ENCODE measurements at places on chromosomes 12 and 14. TPM values are rescaled to one million over a fixed set of nuclear protein-coding genes. Genes with fewer than 3 reads are reported as not detected.
A peak's percentile ranks its signal among the peaks of the same experiment; 100 is the strongest.

DNA sequence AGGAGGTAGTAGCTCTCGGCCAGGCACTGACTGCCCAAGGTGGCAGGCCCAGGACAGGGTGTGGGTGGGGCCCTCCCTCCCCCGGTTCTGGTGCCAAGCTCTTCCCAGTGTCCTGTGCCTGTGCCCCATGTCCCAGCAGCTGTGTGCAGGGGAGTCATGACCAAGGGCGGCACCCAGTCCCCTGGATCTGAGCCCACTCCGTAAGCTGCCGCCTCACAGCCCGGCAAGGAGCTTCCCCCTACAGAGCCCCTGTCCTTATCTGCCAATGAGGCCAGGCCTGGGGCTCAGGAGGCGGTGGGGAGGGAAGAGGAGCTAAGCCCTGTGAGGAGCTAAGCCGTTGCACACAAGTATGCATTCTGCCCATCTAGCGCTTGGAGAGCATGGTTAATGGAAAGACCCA lies 5.6 kb upstream of the C14orf180 start:
- H3K4me3 ChIP-seq: no peak overlapping the region
- no peaks in the 10 kb centered on the region for H3K4me1 ChIP-seq
- H3K27ac ChIP-seq: no peak overlapping the region
- H3K27me3 ChIP-seq: no peaks in the 10 kb centered on the region
- H3K36me3 ChIP-seq: no peaks in the 10 kb centered on the region
- no peak for DNase-seq

- H3K27me3 ChIP-seq: no peaks in the 10 kb centered on the region
- H3K27ac ChIP-seq: no peak overlapping the region
- no peaks in the 10 kb centered on the region for H3K36me3 ChIP-seq
- no peaks in the 10 kb centered on the region for H3K4me1 ChIP-seq
- H3K4me3 ChIP-seq: no peak overlapping the region
Observed at GRCh38 chr12:24020397-24021163, 71.1 kb upstream of the SOX5 start.

GRCh38 chr14:70597731-70598130 lies 2.7 kb downstream of the MED6 start:
- H3K27me3 ChIP-seq: no peaks in the 10 kb centered on the region
- H3K4me3 ChIP-seq: no peak overlapping the region
- peaks cover 35% of the 10 kb centered on the region for H3K4me1 ChIP-seq
- peaks cover 7% of the 10 kb centered on the region for H3K36me3 ChIP-seq

GRCh38 chr14:74326369-74327152 lies 21.7 kb upstream of the VRTN start:
- no peak for DNase-seq
- H3K4me3 ChIP-seq: no peak overlapping the region
- no peaks in the 10 kb centered on the region for H3K36me3 ChIP-seq

- H3K27me3 ChIP-seq: no peaks in the 10 kb centered on the region
- DNase-seq: no peak
- H3K36me3 ChIP-seq: no peaks in the 10 kb centered on the region
- H3K4me1 ChIP-seq: no peaks in the 10 kb centered on the region
Observed at GRCh38 chr14:62314871-62315270, 552.7 kb downstream of the SNAPC1 start.

DNA sequence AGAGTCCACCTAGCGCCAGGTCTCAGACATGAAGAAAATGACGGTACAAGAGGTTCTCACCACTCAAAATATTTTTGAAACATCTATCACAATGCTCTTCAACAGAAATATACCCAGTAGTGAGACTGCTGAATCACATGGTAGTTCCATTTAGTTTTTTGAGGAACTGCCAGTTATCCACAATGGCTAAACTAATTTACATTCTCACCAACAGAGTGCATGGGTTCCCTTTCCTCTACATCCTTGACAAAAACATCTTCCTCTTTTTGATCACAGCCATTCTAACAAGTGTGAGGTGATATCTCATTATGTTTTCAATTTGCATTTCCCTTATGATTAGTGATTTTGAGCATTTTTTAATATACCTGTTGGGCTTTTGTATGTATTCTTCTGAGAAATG lies 5.7 kb upstream of the GPR65 start:
- H3K27ac ChIP-seq: no peak overlapping the region
- H3K36me3 ChIP-seq: peaks cover 5% of the 10 kb centered on the region
- peaks cover 88% of the 10 kb centered on the region for H3K4me1 ChIP-seq
- no peak for DNase-seq
- peak overlapping the region; percentile 64 for H3K4me3 ChIP-seq
- H3K27me3 ChIP-seq: no peaks in the 10 kb centered on the region

DNA sequence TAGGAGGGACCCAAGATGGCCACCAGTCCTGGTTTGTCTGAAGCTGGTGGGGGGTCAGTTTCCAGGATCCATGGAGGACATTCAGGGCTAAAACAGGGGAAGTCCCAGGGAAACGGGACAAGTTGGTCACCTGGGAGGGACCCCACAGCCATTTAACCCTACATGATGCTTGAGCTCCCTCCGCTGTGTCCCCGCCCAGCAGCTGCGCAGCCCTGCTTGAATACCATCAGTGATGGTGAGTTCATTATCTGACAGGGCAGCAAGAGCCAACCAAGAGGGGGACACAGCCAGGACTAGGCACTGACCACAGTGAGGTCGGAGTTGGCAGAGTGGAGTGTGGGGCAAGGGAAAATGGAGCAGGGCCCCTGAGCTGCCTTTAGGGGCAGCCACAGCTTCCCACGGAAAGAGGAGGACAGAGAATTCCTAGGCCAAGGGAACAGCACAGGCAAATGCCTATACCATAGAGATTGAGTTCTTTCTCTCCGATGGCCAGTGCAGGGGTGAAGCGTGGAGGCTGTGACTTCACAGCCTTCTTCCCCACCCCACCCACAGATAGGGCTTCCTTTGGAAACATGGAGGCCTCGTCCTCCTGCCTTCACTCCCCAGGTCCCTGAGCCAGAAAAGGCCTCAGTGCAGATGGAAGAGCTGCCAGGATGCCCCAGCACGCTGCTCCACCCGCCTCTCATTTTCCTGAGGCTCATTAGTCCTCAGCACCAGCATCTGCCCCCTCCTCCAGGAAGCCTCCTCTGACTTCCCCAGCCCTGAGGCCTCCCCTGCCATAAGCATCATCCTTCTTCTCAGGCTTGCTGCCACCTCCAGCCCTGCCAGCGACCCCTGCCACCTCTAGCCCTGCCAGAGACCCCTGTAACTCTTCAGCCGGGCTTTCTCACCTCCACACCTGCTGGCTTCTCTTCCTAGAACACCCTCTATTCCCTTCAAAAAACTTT lies 51.4 kb downstream of the CYP46A1 start:
- no peak for DNase-seq
- no peaks in the 10 kb centered on the region for H3K36me3 ChIP-seq
- H3K4me1 ChIP-seq: no peaks in the 10 kb centered on the region

DNA sequence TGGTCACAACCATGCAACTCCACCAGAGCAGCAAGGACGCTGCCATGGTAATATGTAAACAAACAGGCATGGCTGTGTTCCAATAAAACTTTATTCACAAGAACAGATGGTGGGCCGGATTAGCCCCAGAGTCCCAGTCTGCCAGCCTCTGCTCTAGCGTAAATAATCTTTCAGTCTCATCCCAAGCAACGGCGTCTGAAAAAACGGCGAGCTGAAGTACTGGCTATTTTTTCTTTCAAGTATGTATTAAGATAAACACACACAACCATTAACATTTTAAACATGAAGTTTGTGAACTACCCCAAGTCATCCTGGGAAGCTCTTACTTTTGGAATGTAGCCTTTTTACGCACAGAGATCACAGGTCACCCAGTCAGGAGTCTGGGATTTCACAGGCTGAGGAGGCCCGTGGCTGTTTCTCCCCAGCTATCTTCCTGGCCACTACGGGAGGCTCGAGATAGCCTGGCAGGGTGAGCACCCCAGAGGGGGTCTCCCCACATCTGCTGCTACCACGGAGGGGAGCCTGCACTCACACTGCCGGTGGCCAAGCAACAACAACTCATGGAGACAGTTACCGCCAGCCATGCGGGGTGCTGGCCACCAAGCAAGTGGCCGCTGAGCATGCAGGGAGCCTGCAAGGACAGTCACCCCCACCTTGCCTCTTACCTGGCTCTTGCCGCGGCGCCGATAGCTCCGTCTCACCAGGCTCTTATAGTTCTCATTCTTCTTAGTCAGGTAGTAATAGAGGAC lies 124.6 kb downstream of the RFLNA start:
- H3K36me3 ChIP-seq: peaks cover 5% of the 10 kb centered on the region
- H3K27ac ChIP-seq: no peak overlapping the region
- DNase-seq: no peak
- H3K4me1 ChIP-seq: no peaks in the 10 kb centered on the region
- no peak overlapping the region for H3K4me3 ChIP-seq

DNA sequence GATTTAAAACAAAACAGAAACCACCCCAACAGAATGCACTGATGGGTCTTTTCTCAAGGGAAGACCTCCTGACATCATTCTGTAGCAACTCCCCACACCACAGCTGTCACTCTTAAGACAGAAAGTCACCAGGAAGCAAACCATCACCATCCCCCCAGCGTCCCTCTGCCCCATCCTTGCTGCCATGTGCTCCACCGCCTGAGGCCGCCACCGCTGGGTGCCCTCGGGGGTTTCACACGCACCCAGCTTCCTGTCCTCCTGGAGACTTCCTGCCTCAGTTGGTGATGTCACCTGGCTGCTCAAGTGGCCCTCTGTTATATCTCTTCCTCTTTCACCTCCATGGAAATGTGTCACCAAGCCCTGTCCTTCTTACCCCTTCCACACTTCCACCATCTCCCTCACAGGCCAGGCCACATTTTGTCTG lies 71.4 kb upstream of the GPR68 start:
- H3K4me1 ChIP-seq: peaks cover 94% of the 10 kb centered on the region
- H3K36me3 ChIP-seq: peaks cover 25% of the 10 kb centered on the region
- H3K27ac ChIP-seq: peak overlapping the region; percentile 67
- H3K4me3 ChIP-seq: peak overlapping the region; percentile 80
- peak; percentile 90 for DNase-seq
- no peaks in the 10 kb centered on the region for H3K27me3 ChIP-seq

- no peaks in the 10 kb centered on the region for H3K27me3 ChIP-seq
- peaks cover 51% of the 10 kb centered on the region for H3K4me1 ChIP-seq
- peak overlapping the region; percentile 77 for H3K4me3 ChIP-seq
- DNase-seq: no peak
- H3K36me3 ChIP-seq: peaks cover 5% of the 10 kb centered on the region
Observed at GRCh38 chr12:6925239-6925539, 2.6 kb upstream of the ATN1 start.

- no peak overlapping the region for H3K27ac ChIP-seq
- H3K36me3 ChIP-seq: peaks cover 1% of the 10 kb centered on the region
- H3K4me3 ChIP-seq: no peak overlapping the region
- DNase-seq: no peak
- H3K4me1 ChIP-seq: peaks cover 15% of the 10 kb centered on the region
Observed at GRCh38 chr12:13339538-13339937, 143.0 kb downstream of the EMP1 start.

DNA sequence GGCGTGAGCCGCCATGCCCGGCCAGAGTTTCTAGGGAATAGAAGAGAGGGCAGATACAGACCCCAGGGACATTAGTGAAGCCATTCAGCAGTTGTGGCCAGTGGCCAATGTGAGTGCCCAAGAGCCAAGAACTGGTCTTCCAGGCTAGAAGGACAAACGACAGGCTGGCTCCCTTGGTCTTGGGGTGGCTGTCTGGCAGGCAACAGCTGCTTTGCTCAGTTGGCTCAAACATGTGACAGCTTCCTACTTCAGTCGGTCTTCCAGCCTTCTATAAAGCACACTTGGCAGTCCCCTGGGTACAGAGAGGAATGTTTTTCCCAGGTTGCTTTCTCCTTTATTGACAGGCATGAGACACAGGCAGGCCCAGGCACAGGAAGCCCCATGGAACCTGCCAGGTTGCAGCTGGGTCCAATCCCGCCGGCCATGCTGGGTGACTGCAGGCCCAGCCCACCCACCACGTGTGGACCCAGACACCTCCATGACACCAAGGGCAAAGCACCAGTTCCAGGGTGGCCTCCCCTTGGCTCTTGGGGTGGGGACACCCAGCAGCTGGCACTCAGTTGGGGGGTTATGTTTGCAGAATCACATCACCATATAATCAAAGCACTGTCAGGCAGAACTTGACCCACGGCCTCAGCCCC lies 15.4 kb downstream of the CHGA start:
- H3K36me3 ChIP-seq: no peaks in the 10 kb centered on the region
- H3K4me3 ChIP-seq: no peak overlapping the region
- no peak for DNase-seq
- no peaks in the 10 kb centered on the region for H3K4me1 ChIP-seq
- H3K27me3 ChIP-seq: no peaks in the 10 kb centered on the region

- H3K4me1 ChIP-seq: no peaks in the 10 kb centered on the region
- no peak overlapping the region for H3K27ac ChIP-seq
- H3K27me3 ChIP-seq: no peaks in the 10 kb centered on the region
Observed at GRCh38 chr12:71236133-71236660, 78.4 kb upstream of the TSPAN8 start.

HOXC4 gene
- total RNA-seq: 1.1 TPM

TCL1B gene
- not detected for total RNA-seq

GALNT16 gene
- total RNA-seq: 0.05 TPM

NANOG gene
- total RNA-seq: not detected

Measured in activated T-cell treated with anti-CD3 and anti-CD28 coated beads, Interleukin-2, amount 50 U/mL, for 72 hours (primary cell).